ENCODE measurements at places on chromosomes 6 and 20.

- DNase-seq: no peak
Measured at GRCh38 chr6:3309391-3310050, 50.8 kb downstream of the PSMG4 start.

DNA sequence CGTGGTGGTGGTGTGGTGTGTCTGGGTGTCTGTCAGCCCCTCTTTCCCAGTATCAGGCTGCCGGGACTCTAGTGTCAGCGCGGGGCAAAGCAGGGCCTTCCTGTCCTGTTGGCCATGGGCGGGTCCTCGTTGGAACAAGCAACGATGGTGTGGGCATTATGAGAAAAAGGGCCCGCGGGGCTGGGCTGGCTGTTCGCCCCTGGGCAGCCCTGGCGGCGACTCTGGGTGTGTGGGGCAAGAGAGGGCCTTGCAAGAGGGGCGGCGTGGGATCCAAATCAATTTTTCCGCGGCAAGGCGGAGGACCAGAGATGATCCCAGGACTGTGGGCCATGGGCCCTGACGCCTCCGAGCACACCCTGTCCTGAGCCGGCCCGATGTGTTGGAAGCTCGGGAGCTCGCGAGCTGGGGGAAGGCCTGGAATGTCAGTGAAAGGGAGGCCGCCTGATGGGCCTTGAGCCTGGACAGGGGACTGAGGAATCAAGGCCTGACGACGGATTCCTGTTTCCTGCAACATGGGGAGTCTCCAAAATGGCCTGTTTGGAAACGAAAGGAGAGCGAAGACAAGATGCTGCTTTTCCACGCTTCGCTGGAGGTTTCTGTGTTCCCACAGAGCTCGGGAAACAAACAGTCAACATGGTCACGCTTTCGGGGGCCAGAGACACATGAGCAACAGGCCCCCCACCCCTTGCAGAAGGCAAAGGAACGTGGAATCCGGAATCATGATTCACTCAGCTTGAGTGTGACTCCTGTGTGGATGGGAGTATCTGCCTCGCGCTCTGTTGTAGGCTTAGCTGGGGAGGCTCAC lies 364.7 kb upstream of the DEFB115 start:
- no peak for DNase-seq

DNA sequence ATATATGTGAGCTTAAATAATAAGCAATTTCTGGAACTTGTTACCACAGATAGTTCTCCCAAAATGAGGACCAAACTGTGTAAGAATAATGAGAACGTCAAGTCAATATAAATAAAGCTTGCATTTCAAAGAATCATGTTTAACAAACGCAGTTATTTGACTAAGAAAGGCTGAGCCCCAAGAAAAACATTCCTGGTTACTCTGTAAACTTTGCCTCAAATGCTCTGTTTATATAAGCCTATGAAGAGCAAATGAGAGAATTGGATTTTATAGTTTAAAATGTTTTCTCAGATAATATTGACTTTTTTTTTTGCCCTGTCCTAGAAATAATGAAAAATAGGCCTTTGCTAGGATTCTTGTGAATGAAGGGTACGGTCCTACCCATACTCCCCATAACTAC lies 81.3 kb downstream of the C6orf52 start:
- DNase-seq: no peak

DNA sequence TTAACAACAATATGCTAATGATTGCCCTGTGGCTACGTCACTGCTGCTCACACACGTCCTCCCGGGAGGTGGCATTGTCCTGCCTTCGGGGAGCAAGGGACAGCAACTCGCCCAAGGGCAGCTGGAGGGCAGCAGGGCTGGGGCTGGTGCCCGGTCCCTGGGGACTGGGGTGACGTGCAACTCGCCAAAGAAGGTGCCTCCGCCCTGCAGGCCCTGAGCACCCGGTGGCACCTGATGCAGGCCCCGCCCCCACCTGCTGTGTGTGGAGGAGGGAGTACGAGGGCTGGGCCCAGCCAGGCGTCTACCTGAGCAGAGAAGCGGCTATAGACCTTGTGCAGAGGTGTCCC lies 64.8 kb upstream of the SLCO4A1 start:
- no peak for DNase-seq

- peak; percentile 29 for DNase-seq
Measured at GRCh38 chr20:56781108-56781739, 152.1 kb downstream of the TFAP2C start.

DNA sequence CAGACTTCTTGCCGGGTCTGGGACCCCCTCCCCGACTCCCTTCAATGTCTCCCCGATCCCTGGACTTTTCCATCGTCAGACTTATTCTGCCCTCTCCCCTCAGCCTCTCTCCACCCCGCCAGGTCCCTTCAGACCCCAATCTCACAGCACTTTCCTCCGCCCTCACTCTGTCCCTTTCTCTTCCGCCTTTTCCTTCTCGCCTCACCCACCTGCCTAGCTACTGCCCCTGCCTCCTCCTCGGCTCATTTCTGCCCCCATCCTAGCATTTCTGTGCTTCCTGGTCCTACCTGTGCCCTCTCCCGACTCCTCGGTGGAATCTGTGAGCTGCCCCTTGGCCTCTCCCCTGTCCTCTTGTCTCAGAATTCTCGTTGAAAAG lies 616 bp downstream of the CHMP4B start:
- DNase-seq: peak; percentile 39

DNA sequence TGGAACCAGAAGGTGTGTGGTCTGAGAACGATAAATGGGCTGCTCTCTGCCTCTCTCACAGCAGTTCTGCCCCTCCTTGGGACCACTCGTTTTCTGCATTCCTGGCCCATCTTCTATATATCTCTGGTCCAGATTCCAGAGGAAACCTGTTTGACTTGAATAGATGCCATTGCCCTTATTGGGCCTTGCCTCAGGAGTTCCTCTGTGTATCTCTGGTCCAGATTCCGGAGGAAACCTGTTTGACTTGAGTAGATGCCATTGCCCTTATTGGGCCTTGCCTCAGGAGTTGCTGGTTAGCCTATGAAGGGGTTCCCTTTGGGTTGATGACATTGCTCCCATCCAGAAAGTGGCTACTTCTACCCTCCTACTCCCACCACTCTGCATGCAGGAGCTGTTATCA lies 189.4 kb downstream of the SLC16A10 start:
- DNase-seq: no peak

DNA sequence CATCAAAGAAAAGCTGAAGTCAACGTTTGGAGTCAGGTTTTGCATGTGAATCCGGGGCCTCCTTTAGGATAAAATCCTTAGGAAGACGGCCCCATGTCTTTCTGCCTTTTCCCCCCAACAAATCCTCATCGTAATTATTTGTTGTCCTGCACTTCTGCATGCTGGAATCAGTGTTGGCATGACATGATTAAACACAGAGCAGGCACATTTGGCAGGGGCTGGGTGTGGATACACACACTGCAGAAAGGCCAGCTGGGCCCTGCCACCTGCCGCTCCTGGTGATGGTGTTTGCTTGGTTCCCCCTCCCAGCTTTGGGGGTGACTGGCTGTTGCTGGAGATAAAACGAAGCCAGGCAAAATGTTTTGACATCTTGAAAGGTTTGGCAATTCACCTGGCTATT lies 46.3 kb upstream of the FOXA2 start:
- DNase-seq: no peak

GRCh38 chr6:3403238-3404173 lies 53.3 kb downstream of the SLC22A23 start:
- DNase-seq: no peak

DNA sequence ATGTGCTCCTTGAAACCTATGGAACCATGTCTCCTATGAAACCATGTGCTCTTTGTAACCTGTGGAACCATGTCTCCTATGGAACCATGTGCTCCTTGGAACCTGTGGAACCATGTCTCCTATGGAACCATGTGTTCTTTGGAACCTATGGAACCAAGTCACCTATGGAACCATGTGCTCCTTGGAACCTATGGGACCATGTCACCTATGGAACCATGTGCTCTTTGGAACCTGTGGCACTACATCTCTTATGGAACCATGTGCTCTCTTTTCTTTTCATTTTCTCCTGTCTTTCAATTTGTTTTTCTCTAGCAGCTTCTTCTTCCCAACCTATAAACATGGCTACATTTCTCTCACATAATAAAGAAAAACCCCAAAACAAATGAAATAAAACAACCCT lies 11.9 kb upstream of the CCN2 start:
- no peak for DNase-seq

DNA sequence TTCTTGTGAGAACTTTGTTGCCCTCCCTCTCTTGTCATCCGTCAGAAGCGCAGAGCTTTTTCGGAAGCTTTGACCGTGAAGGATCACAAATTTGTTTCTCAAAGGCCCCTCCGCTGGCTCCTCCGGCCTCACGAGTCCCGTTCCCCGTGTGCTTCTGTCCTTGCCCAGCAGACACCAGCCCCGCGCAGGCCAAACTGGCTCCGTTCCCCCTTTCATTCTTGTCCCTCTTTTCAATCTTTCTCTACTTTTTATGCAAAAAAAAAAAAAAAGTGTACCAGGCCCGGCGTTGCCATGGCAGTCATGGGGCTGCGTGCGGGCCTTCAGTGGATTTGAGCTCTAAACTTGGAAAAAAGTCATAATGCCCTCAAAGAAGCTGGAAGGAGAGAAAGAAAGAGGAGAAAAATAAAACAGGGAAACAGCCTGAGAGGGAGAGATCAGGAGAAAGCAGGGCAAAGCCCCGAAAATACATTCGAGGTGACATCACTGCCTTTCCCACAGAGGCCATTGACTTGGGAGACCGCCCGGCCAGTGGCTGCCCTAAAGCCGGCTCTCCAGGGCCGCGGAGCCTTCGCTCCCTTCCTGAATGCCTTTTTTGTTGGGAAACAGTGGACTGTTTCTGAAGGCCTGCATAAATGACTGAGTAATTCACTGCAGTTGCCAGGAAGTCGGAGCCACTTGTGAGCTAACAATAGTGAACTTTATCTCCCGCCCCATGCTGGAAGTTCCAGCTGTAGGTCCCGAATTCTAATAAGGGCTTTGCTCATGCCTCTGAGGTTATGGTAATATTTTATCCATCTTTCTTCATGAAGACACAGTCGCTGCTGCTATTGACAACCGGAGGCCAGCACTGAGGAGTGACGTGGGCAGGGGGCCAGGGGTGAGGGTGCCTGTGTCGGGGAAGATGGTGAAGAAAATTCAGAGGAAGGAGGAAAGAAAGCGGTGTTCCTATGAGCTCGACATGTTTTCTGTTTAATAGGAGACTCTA lies 670.9 kb downstream of the QKI start:
- DNase-seq: peak; percentile 89

DNA sequence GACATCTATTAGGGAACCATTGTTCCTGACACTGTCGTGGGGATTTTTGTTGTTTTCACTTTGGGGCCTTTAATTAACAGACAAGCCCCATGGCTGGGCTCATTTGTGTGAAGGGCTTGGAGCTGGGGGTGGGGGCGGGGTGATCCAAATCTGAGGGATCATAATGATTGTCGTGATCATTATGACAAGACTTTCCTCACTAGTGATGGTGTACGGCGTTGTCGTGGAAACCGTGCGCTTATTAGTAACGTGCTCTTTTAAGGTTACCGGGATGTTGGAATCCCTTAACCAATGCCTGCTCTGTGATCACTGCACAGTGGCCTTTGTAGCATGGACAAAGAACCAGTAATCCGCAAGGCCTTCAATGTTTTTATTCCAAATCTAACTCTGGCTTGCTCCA lies 18.6 kb downstream of the PDYN start:
- no peak for DNase-seq

- no peak for DNase-seq
Measured at GRCh38 chr6:142279350-142280180, 22.2 kb upstream of the ADGRG6 start.

DNA sequence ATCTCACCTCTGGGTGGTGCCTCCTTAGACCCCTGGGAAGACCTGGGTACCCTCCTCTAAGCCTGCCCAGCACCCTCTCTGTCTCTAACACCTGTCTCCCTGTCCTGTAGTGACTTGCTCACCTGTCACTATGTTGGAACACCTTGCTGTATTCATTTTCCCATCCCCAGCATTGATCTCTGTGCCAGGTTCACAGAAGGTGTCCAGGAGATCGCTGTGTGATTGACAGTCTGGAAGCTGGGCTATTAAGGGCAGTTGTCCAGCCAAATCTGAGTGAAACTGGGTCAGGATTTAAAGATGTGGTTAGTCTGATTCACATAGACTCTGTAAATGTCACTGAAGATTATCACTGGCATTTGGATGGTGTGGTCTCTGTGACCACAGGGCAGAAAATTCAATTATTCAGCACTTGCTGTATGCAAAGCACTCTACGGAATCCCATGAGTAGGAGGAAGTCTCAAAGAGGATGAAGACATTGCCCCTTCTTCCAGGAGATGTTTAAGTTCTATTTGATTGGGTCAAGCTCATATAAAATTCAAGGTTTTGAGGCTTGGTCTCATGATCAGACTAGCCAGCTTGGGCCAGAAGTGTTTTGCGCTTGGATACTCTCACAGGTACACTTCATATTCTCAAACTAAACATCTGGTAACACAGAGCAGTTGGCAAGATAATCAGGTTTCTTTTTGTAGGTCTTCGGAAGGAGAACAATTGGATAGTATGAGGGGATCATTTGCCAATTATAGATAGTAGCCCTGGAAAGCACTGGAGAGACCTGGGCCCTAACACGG lies 57.8 kb upstream of the TAGAP start:
- no peak for DNase-seq

DNA sequence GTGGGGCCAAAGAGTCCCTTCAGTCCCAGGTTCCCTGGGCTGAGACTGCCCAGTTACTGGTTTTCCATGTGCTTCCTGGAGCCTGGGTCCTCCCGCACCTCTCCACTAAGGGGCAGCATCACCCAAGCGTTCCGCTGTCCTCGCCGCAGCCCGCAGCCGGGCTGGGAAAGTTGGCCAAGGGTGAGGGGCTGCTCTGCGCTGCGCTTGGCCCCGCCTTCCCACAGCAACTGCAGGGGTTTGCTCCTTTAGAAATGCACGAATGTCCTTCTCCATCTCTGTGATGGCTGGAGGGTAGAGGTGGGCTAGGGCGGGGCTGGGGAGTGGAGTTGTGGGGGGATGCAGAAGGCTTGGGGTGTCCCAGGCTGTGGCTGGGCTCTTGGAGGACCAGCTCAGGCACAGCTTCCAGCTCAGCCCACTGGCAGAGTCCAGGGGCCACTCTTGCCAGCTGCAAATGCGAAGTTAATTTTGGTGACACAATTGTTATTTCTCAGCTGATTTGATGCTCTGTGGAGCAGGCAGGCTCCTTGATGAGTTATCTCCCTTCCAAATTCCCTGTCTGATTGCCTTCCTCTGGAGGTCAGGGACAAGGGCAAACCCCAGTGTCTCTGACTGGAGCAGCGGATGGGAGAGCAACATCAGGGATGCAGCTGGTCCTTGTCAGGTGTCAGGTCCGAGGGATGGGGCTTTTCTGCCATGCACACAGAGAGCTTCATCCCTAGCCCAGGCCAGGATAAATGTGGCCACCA lies 63.2 kb downstream of the NOL4L start:
- peak; percentile 83 for DNase-seq

GRCh38 chr6:19712012-19712688 lies 125.0 kb upstream of the ID4 start:
- no peak for DNase-seq

DNA sequence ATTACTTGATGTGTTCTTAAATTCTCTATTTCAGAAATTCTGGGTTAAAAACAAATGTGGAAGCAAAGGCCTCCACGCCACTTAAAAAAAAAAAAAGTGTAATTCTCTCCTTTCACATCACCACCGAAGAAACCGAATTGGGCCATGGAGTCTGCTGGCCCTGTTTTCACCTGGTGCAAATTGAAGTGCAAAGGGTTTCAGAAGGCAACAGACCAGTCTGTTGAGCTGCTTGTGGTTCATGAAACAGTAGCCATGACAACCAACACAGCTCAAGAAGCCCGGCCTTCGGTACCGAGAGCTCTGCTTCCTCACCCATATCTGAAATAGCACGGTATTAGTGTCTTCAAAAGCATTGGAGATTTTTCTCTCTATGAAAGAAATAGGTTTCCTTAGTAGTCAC lies 63.1 kb downstream of the GMPR start:
- no peak for DNase-seq
